Cardiac septum (tissue), 1 donor: ENCODE measurements at places on chromosomes 6 and 20. TPM values are rescaled to one million over a fixed set of nuclear protein-coding genes. Genes with fewer than 3 reads are reported as not detected.

MAP1LC3A gene
- 61.0 TPM for total RNA-seq

- DNase-seq: no peak
These were observed 273.3 kb upstream of the JARID2 start for GRCh38 chr6:14972379-14973067.

GJA1 gene
- 268 TPM for total RNA-seq

MOG gene
- total RNA-seq: 2.0 TPM

- DNase-seq: no peak
These were observed 70.0 kb downstream of the TRMT6 start for GRCh38 chr20:5880326-5880725.

GRCh38 chr6:38436726-38437465 lies 202.8 kb downstream of the BTBD9 start:
- DNase-seq: no peak

DNA sequence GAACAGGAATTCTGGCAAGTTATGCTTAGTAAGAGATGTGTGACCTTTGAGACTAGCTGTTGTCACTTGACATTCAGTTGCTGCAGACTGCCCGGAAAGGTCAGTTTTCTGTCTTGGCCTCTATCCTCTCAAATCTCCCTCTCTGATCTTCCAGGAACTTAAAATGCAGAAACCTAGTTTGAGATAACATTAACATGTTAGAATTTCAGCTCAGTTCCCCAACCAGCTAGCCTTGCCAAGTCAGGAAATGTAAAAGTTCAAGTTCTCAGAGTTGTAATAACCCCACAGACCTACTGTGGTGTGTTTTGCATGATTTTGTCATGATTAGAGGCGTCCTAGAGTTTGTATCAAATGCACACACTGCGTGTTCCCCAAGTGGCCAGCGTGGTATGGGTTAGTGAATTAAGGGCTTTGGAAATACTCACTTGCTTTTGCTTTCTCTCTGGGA lies 46.6 kb downstream of the DUSP22 start:
- DNase-seq: no peak

GRCh38 chr6:30768634-30769087 lies 24.3 kb upstream of the IER3 start:
- DNase-seq: no peak

- no peak for DNase-seq
These were observed 8.6 kb downstream of the AARS2 start for GRCh38 chr6:44304282-44305199.

DNA sequence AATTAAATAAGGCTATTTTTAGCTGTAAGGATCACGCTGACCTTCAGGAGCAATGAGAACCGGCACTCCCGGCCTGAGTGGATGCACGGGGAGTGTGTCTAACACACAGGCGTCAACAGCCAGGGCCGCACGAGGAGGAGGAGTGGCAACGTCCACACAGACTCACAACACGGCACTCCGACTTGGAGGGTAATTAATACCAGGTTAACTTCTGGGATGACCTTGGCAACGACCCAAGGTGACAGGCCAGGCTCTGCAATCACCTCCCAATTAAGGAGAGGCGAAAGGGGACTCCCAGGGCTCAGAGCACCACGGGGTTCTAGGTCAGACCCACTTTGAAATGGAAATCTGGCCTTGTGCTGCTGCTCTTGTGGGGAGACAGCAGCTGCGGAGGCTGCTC lies 84.0 kb downstream of the RAMACL start:
- peak; percentile 78 for DNase-seq
